ENCODE measurements at places on chromosomes 3 and 15.

DNA sequence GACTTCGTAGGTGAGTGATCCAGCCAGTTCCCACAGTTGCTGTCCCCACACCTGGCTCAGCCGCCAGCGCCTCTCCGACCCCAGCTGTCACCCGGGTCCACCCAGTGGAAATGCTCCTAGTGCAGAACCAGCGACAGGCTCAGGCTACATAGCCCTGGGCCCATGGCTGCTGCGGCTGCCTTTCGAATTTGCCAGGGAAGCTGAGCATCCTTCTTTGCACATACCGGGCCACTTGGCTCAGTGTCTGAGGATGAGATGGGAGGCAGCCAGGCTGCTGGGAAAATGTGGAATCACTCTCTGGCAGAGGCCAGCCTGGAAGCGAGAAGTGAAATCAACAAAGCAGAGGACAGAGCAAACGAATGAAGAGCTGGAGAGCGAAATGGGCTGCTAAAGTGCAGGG lies 80.1 kb downstream of the ST8SIA2 start:
- DNase-seq: no peak

GRCh38 chr3:23956701-23957100 lies 11.6 kb downstream of the NR1D2 start:
- no peak for DNase-seq

- DNase-seq: no peak
These were observed 15.1 kb upstream of the RFTN1 start for GRCh38 chr3:16528581-16528993.

DNA sequence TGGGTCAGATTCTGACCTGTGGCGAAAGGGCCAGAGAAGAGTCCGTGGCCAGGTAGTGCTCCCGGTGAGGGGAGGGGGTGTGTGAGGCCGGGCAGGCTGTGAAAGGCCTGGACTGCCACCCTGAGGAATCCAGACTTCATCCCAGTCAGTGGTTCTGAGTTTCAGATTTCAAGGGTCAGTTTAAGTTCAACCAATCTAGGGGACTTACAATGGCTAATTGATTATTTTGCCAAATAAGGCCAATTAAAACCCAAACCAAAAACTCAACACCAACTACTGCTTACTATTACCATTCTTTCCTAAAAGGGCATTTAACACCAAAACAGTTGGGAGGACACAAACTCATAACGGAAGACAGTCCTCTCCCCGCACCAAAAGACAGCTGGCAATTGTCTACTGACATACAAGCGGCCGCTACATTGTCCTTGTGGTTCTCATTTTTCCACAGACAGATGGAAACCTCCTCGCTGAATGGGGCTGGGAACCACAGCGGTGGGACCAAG lies 30.5 kb downstream of the TMEM44 start:
- no peak for DNase-seq

DNA sequence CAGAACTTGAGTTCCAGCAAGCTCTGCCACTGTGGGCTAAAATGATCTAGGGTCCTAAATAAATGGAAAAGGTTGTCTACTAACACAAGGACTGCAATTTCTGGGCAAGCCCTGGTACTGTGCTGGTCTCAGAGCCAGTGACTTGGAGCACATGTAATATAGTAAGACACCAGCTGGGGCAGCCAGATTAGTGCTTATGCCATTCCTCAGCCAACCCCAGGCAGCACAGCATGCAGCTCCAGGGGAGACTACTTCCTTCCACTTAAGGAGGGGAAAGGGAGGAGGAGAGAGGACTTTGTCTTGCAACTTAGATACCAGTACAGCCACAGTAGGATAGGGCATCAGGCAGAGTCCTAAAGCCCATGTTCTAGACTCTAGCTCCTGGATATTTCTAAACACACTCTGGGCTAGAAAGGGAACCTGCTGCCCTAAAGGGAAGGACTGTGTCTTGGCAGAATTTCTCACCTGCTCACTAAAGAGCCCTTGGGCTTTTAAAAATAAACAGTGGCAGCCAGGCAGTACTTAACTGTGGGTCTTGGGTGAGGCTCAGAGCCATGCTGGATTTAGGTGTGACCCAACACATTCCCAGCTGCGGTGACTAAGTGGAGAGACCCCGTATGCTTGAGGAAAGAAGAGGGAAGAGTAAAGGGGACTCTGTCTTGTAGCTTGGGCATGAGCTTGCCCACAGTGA lies 223.7 kb upstream of the BCHE start:
- DNase-seq: no peak

GRCh38 chr3:187696021-187696420 lies 6.3 kb downstream of the RTP2 start:
- no peak for DNase-seq

- no peak for DNase-seq
These were observed 54.4 kb upstream of the HEG1 start for GRCh38 chr3:125110016-125110875.

GRCh38 chr15:67724691-67725375 lies 100.5 kb upstream of the SKOR1 start:
- no peak for DNase-seq

- peak; percentile 70 for DNase-seq
These were observed 75.9 kb upstream of the VGLL4 start for GRCh38 chr3:11719406-11720303.

GRCh38 chr3:149783576-149783975 lies 8.8 kb downstream of the ANKUB1 start:
- no peak for DNase-seq

- no peak for DNase-seq
These were observed 1.4 kb upstream of the MAGEL2 start for GRCh38 chr15:23648920-23649515.

GRCh38 chr3:15391007-15391406 lies 36.3 kb downstream of the METTL6 start:
- DNase-seq: no peak

DNA sequence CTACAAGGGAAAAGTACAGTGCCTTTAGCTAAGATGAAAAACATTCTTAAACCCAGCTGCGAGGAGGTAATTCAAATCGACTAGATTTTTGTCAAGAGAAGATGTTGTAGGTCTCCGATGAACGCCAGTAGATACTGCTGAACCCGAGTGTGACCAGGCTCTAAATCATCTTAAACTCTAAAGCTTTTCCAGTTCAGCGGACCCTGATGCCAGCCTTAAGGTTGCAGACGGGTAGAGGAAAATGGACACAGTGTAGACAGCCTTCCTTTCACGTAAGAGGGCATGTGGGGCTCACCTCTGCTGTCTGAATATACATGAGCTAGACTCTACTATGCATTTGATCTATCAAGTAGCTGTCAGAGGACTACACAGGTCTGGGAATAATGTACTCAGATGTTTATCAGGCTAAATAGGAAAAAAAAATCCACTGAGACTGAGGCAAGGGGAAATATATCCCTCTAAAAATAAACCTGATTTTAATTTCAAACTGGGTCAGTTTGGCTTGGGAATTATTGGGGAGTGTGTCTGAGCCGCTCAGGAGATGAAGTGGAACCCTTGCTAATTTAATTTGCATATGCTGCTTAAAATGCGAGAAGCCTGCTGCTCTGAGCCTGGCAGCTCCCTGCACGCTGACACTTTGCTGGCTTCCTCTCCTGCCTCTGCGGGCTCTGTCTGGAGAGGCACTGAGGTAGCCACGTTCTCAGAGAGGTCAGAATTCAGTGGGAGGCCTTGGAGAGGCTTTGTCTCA lies 151.9 kb downstream of the CADPS start:
- no peak for DNase-seq

DNA sequence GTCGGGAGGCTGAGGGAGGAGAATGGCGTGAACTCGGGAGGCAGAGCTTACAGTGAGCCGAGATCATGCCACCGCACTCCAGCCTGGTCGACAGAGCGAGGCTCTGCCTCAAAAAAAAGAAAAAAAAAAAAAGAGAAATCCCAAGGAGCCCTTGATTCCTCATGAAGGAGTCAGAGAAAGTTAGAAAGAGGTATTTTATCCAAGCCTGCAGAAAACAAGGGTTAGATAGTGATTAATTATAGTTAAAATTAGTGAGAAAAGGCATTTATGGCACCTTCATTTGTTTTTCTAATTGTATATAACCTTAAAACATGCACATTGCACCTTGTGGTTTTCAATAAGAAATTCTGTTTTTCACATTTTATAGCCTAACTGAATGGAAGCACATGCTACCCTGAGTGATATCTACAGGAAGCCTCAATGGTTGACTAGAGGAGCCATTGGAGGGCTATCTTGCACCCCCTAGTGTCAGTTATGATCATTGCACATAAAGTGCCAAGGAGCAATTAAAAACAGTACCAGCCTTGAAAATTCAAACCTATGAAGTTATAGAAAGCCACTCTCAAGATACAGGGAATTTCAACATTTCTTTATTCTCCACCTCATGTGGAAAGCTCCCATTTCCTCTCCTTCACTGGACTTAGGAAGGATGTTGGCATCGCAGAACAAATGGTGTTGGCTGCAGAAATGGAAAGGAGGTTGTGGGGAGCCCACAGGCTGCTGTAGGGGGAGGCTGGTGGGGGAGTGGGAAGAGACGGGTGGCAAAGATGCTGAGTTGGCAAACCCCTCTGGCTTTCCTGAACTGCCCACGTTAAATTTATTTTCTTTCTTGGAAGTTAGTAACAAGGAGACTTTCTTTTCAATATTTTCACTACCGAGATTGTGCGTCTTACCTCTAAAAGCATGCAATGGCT lies 48.5 kb downstream of the ITGA11 start:
- DNase-seq: peak; percentile 6

DNA sequence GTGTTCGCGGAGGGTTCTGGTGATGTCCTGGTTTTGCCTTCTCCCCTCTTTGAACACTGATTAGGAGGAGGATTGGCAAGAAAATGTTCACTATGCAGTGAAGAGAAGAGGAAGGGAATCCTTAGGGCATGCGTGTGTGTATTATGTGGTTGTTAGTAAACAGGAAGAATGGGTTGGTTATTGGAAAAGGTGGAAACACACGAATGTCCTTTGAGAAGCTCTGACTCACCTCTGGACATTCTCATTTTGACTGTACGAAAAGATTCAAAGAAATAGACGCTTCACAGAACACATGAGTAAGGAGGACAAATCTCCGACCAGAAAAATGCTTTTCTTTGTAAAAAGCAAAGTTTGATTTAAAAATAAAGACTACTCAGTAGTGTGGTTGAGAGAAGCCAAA lies 188.8 kb upstream of the PRICKLE2 start:
- DNase-seq: no peak

GRCh38 chr15:76904461-76905012 lies 603 bp downstream of the SCAPER start:
- peak; percentile 15 for DNase-seq

GRCh38 chr3:187677604-187678003 lies 7.4 kb upstream of the SST start:
- DNase-seq: no peak

DNA sequence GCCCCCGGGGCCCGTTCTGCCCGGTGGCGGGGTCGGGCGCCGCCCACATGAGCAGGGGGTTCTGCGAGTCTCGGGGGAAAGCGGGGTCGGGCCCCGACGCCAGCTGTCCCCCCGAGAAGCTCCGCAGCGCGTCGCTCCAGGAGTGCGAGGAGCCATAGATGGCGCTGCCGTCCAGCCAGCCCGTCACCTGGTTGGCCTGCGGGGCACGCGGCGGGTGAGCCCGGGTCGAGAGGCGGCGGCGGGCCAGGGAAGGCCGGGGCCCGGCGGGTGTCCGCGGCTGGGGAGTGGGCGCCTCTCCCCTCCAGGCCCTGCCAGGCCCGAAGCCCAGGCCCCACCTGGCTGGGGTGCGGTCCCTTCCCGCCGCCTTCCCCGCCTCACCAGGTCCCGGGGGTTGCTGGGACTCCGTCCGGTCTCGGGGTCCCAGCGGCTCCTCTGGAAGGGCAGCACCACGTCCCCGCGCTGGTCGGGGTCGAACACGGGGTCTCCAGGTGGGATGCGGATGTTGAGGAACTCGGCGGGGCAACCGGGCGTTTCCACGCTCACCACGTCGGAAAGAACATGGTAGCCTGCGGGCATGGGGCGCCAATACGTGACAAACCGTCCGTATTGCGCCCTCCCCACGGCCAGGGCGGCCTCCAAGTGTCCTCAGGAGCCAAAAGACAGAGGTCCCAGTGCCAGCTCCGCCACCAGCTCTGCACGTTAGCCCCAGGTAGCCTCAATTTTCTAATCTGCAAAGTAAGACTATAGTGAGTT lies 2.4 kb downstream of the DUOX2 start:
- DNase-seq: no peak

DNA sequence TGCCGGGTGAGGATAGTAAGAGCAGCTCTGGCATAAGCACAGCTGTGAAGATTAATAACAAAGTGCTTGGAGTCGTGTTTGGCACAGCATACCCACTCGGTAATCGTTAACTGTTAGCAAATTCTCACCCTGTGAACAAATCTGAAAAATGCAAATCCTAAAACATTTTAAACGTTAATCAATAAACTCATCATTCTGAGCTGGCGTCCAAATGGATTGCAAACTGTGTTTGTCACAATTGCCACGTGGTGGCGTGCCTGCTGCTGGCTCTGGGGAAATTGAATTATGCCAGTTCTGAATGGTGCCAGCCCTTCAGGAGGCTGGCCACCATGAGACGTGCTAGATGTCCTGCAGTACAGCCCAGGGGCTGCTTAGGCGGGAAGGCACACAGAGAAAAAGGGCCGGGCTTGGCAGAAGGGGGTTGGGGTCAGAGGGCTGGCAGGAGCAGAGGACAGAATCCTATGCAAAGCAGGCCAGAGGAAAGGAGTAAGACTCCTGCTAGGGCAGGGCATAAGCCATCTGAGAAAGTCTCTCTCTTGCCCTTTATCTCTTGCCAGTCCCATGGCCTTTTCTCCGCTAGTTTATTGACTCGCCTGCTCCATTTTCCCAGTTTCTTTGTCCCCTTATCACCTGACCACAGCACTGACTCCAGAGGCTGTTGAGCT lies 22.1 kb upstream of the POLG start:
- no peak for DNase-seq

DNA sequence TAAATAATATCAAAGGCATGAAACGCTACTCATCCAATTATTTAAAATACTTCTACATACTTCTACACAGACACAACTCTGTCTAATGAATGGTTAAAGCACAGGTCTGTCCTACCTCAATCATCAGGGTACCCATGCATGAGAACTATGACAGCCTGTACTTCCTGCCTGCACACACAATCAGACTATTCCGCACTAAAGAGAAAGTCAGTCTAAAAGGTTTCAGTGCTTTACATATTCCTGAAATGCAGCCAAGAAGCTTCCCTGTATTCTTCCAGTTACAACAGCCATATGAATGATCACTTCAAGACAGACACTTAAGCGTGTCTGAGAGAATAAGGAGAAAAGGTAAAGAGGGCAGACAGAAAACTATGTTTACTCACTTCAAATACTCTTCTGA lies 58.8 kb downstream of the TUBGCP4 start:
- DNase-seq: no peak

- no peak for DNase-seq
These were observed 35.6 kb upstream of the FILIP1L start for GRCh38 chr3:100149713-100150415.

GRCh38 chr3:133474251-133474801 lies 74.5 kb downstream of the BFSP2 start:
- DNase-seq: no peak

DNA sequence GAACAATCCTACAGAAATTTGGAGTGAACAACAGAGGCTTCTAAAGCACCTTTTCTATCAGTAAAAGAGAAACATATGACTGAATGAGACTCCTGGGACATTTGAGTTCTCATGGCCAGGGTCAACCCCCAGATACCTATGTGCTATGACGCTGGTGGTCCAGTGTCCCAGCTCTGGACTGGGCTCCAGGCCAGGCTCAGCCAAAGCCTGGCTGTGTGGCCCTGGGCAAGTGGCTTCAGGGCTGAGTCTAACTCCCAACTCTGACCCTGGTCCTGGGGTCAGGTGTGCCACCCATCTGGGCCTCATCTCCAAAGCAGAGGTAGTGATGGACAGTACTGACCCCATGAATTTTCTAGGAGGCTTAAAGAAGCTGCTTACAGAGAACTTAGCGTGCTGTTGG lies 147.8 kb downstream of the FBLN2 start:
- DNase-seq: no peak

GRCh38 chr3:52257911-52258310 lies 12.4 kb downstream of the PPM1M start:
- DNase-seq: no peak

GRCh38 chr3:34783876-34784275 lies 855.4 kb upstream of the ARPP21 start:
- DNase-seq: no peak
